ENCODE measurements at places on chromosomes 6 and 20. TPM values are rescaled to one million over a fixed set of nuclear protein-coding genes. Genes with fewer than 3 reads are reported as not detected.

DNA sequence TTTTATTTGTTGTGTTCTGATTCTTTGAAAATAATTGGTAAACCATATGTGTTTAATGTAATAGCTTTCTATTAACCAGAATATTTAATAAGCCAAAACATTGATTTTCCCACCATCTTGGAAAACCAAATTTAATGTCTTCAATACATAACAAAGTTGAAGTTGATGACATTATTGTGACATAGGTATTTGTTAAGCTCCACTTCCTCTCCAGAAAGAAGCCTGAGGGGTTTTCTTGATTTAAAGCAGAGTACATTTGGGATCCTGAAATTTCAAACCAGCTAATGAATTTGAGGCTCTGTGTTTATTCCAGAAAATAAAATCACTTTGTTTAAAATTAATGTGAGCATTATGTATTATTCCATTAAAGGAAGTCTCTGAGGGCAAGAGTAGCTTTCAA is 106.3 kb downstream of the PERP start:
- H3K4me3 ChIP-seq = no peak overlapping the region
- H3K4me1 ChIP-seq = no peaks in the 10 kb centered on the region
- no peaks in the 10 kb centered on the region for H3K27me3 ChIP-seq

- H3K27ac ChIP-seq = no peak overlapping the region
- no peaks in the 10 kb centered on the region for H3K36me3 ChIP-seq
- no peaks in the 10 kb centered on the region for H3K27me3 ChIP-seq
- H3K4me1 ChIP-seq = no peaks in the 10 kb centered on the region
- H3K4me3 ChIP-seq = no peak overlapping the region
Observed at GRCh38 chr6:13261464-13261994, 66.8 kb downstream of the TBC1D7 start.

GRCh38 chr6:127483399-127484055 is 24.3 kb upstream of the KIAA0408 start:
- H3K27me3 ChIP-seq = no peaks in the 10 kb centered on the region
- peaks cover 5% of the 10 kb centered on the region for H3K4me1 ChIP-seq
- no peak overlapping the region for H3K4me3 ChIP-seq
- DNase-seq = no peak
- H3K27ac ChIP-seq = no peak overlapping the region

DNA sequence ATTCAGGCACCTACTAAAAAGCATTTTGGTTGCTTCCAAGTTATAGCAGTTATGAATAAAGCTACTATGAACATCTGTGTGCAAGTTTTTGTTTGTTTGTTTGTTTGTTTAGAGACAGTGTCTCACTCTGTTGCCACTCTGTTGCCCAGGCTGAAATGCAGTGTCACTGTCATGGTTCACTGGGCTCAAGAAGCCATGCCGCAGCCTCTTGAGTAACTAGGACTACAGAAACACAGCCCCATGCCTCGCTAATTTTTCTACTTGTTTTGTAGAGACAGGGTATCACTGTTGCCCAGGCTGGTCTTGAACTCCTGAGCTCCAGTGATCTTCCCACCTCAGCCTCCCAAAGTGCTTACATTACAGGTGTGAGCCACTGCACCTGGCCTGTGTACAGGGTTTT is 795.9 kb downstream of the EPHA7 start:
- H3K4me3 ChIP-seq = no peak overlapping the region
- no peak for DNase-seq
- H3K4me1 ChIP-seq = no peaks in the 10 kb centered on the region
- no peaks in the 10 kb centered on the region for H3K36me3 ChIP-seq

The SPTLC3 gene
- total RNA-seq = 8.5 TPM

The DEK gene
- 78.9 TPM for total RNA-seq

DNA sequence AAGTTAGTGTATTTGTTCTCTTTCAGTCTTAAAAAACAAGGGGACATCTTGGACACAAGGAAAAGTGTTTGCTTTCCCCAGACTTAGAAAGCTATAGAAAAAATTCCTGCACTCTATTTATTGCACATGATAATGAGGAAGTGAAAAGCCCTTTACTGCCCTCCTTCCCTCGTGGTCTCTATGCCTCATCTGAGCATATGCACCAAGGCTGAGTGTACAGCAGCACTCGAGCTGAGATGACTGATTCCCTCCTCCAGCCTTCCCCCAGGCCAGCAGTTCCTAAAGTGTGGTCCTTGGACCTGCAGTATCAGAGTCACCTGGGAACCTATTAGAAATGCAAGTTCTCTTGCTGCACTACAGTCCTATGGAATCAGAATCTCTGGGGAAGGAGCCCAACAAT is 14.3 kb upstream of the LAMP5 start:
- H3K27ac ChIP-seq = no peak overlapping the region
- H3K4me1 ChIP-seq = peaks cover 7% of the 10 kb centered on the region
- DNase-seq = no peak
- H3K36me3 ChIP-seq = no peaks in the 10 kb centered on the region
- no peaks in the 10 kb centered on the region for H3K27me3 ChIP-seq

The ANKRD6 gene
- 24.0 TPM for total RNA-seq

The WFDC5 gene
- not detected for total RNA-seq

DNA sequence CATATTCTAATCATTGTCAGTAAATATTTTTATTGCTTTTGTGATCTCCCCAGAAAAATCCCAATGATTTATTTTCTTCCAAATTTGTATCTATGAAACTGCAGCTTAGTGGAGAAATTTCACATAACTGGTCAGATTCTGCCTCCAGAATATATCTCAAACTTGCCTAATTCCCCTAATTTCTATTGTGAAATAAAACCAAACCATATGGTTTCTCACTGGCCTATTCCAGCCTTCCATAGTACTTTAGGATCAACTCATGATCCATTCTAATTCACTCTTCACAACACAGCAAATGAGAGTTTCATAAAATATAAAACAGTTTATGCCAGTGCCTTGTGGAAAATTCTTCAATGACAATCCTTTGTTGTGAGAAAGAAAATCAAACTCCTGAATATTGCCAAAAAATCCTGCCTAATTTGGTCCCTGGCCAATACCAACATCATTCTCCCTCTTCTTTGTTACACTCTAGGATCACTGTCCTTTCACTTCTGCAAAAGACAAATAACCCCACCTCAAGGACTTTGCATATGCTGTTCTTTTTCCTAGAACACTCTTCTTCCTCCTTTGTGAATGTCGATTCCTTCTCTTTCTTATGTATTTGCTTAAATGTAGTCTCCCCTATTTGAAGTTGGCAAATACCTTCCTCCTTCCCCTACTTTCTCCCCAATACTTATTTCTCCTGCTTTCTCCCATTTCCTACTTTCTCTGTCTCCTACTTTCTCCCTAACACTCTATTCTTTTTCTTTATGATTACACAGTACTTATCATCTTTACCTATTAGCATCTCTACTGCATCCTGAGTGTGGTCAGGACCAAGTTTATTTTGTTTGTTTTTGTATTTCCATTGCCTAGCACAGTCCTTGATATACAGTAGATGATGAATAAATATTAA is 587.5 kb downstream of the RFPL4B start:
- DNase-seq = no peak
- peaks cover 3% of the 10 kb centered on the region for H3K4me1 ChIP-seq
- H3K27me3 ChIP-seq = no peaks in the 10 kb centered on the region
- H3K27ac ChIP-seq = no peak overlapping the region

GRCh38 chr6:129709196-129709768 is 695 bp downstream of the ARHGAP18 start:
- peak overlapping the region; percentile 39 for H3K4me3 ChIP-seq
- DNase-seq = peak; percentile 46
- H3K4me1 ChIP-seq = peaks cover 7% of the 10 kb centered on the region
- no peaks in the 10 kb centered on the region for H3K36me3 ChIP-seq
- no peaks in the 10 kb centered on the region for H3K27me3 ChIP-seq

The MUC21 gene
- total RNA-seq = not detected

DNA sequence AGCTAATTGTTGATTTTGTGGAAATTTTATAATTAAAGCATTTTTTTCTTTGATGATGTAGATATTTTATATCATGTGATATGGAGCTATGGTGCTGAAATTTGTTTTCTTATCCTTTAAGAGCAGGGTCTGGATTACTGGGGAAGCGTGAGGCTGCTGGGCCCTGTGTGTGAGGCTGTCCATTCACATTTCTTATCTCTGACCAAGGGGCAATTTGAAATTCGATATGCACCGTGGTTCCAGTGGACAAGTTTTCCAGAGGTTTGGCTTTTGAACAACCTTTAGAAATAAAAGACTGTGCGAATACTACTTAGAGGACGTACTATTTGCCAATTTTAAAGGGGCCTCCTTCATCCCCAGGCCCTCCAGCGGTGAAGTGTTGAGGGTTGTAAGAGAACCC is 3.7 kb downstream of the ERMARD start:
- no peak overlapping the region for H3K4me3 ChIP-seq
- no peak for DNase-seq
- peaks cover 3% of the 10 kb centered on the region for H3K4me1 ChIP-seq
- no peaks in the 10 kb centered on the region for H3K27me3 ChIP-seq

DNA sequence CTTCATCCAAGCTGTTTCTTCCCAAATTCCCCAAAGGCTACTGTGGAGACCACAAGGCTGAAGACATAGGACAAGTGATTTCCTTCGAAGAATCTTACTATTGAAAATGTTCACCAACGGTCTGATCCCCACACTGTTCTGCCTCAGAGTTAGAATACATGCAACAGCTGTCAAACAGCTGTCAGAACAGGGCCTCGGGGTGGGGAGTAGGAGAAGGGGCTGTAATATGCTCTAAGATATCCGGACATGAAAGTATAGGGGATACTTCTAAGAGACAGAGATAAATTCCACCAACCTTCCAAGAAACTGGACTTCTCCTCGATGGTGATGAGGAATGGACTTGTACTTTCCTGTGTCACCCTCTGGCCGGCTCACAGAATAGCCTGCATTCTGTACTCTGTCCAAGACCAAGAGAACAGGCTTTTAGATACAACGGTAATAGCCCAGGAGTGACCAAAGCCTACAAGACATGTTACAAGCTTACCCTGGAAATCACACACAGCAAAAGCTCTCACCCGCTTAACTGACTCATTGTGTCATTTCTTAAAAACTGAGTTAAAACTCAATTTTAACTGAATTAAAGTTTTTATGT is 69.2 kb upstream of the PTGIS start:
- no peak overlapping the region for H3K4me3 ChIP-seq
- no peaks in the 10 kb centered on the region for H3K36me3 ChIP-seq
- DNase-seq = no peak
- no peaks in the 10 kb centered on the region for H3K27me3 ChIP-seq
- peaks cover 20% of the 10 kb centered on the region for H3K4me1 ChIP-seq

DNA sequence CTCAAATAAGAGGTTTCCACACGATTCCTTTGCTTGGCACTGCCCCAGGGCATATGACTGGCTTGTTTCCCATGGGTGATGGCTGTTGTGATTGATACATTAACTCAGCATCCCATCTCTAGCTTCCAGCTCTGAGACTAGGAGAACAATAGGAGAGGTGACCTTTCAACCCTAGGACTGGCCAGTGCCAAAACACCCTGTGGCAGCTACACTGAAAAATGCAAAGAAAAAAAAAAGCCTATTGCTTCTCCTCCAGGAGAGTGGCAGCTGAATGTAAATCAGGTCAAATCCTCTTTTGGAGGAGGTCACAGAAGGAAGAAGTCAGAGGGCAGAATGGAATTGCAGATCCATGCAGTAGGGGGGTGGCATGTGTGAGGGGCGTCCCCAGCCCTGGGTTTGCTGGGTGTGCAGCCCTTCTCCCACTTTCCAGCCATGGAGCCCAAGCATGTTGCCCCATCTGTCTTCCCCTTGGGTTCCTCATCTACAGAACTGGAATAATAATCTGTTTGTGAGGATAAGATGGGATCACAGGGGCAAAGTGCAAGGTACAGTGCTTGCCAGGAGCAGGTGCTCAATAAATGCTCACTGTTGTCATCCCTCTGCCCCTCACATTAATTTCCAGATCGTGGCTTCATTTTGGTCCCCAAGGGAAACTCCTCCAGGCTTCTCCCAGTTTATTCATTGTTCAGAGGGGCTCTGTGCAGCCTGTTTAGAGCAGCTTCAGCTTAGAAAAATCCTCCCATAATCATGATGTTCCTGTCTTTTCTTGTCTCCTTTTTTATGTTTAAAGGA is 245.0 kb upstream of the RIN2 start:
- H3K4me3 ChIP-seq = no peak overlapping the region
- no peaks in the 10 kb centered on the region for H3K27me3 ChIP-seq
- no peak overlapping the region for H3K27ac ChIP-seq
- H3K4me1 ChIP-seq = no peaks in the 10 kb centered on the region

The SRSF12 gene
- 1.8 TPM for total RNA-seq

The TGM3 gene
- not detected for total RNA-seq

The KCNB1 gene
- total RNA-seq = 1.3 TPM

- H3K27ac ChIP-seq = no peak overlapping the region
- H3K4me1 ChIP-seq = peaks cover 9% of the 10 kb centered on the region
- no peaks in the 10 kb centered on the region for H3K36me3 ChIP-seq
- H3K4me3 ChIP-seq = no peak overlapping the region
- no peaks in the 10 kb centered on the region for H3K27me3 ChIP-seq
Observed at GRCh38 chr20:32465092-32465900, 107.2 kb downstream of the ASXL1 start.

DNA sequence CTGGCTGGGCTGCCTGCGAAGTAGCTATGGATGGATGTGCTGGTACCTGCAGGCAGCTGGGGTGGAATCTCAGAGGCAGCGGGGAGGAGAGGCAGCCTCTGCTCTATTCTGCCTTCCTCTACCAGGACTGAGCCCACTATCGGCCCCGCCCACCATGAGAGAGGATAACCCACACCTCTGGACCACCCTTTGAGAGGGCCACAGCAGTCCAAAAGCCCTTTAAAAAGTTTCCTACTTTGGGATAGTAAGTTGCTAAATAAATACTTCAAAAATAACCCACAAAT is 36.1 kb downstream of the EZR start:
- H3K27ac ChIP-seq = no peak overlapping the region
- DNase-seq = no peak
- H3K4me1 ChIP-seq = no peaks in the 10 kb centered on the region
- H3K36me3 ChIP-seq = no peaks in the 10 kb centered on the region
- no peak overlapping the region for H3K4me3 ChIP-seq
- H3K27me3 ChIP-seq = no peaks in the 10 kb centered on the region

GRCh38 chr6:105136431-105137350 is 43.1 kb downstream of the POPDC3 start:
- no peaks in the 10 kb centered on the region for H3K36me3 ChIP-seq
- H3K4me1 ChIP-seq = no peaks in the 10 kb centered on the region
- H3K27ac ChIP-seq = peak overlapping the region; percentile 13
- H3K4me3 ChIP-seq = peak overlapping the region; percentile 95
- H3K27me3 ChIP-seq = no peaks in the 10 kb centered on the region

The ISM1 gene
- total RNA-seq = 0.30 TPM

The GSTA3 gene
- total RNA-seq = 1.8 TPM

- H3K4me1 ChIP-seq = no peaks in the 10 kb centered on the region
- H3K4me3 ChIP-seq = no peak overlapping the region
Observed at GRCh38 chr6:3798055-3798919, 46.8 kb upstream of the PXDC1 start.

DNA sequence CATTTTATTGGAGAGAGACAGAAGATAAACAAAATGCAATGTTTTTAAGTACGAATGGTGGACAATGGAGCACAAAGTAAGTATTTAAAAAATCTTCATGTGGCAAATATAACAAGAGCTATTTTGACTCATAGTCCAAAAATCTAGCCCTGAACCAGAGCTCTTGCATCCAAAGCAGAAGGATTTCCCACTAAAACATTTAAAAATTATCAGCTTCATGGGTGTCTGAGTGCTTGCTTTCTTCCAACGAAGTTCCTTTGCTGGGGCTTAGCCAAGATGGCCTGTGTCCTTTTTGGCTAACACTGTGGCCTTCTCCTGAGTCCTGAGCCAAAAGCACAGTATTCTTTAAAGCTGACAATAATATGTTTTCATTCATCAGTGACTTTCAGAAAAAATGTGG is 161.7 kb downstream of the RIMS1 start:
- no peak for DNase-seq
- H3K4me3 ChIP-seq = no peak overlapping the region
- no peaks in the 10 kb centered on the region for H3K4me1 ChIP-seq
- no peaks in the 10 kb centered on the region for H3K36me3 ChIP-seq

The PROKR2 gene
- not detected for total RNA-seq
